Activated T-helper 1 cell treated with anti-CD3 and anti-CD28 coated beads, Interleukin-2, amount 50 U/mL, for 16 hours (primary cell): ENCODE measurements at places on chromosomes 5 and 9.

GRCh38 chr5:54900984-54901725 is 84.2 kb downstream of the ESM1 start:
- no peak for DNase-seq

GRCh38 chr5:132491368-132492364 is 1.1 kb upstream of the IRF1 start:
- no peak for DNase-seq

DNA sequence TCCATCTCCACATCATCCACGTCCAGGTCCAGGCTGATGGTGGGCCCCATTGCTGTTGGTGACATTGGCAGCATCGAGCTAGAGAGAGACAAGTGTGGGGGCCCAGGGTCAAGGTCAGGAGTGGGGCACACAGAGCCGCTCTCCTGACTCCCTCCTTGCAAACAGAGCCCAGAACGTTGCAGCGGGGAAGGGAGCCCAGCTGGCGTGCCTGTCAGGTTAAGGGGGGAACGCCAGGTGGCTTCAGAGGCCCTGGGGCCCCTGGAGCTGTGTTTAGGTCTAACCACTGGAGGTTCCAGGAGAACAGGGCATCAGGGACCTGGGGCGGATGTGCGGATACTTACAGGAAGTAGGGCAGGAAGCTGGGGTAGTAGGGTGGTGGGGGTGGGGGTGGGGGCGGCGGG is 7.5 kb downstream of the RNF44 start:
- no peak for DNase-seq

- DNase-seq = no peak
Measured at GRCh38 chr9:97524424-97524823, 23.0 kb downstream of the TMOD1 start.

- no peak for DNase-seq
Measured at GRCh38 chr5:89396278-89396954, 513.4 kb upstream of the MEF2C start.

DNA sequence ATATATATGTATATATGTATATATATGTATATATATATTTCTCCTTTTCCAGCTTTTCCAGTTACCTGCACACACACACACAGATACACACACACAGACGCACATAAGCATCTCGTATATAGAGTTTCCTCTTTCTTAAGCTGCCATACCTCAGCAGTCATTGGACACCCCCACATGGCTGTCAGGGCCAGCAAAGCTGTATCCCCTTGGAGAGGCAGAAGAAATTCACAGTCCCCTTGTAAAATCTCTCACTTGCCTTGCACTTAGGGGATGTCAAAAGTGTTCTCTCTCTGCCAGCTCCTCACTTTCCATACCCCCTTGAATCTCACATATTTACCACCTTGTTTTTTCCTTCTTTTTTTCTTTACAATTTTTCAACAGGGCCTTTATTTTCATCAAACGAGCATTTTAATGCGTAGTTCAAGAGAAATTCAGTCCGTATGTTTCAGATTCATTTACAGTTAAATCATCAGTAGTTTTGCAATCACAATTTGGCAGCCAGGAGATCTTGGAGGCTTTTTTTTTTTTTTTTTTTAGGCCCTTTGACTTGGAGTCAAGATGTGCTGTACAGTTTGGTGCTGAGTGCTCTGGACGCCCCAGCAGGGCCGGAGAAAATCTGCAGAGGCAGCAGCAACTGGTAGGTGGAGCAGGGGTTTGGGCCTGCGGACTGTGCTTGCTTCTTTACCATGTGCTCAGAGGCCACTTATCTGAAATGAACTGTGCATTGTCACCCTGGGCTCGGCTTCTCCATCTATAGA is 244.9 kb upstream of the KLF4 start:
- no peak for DNase-seq

GRCh38 chr5:57171816-57172465 is 1.9 kb upstream of the GPBP1 start:
- DNase-seq = peak; percentile 3

- no peak for DNase-seq
Measured at GRCh38 chr9:138061631-138062030, 184.0 kb downstream of the CACNA1B start.

DNA sequence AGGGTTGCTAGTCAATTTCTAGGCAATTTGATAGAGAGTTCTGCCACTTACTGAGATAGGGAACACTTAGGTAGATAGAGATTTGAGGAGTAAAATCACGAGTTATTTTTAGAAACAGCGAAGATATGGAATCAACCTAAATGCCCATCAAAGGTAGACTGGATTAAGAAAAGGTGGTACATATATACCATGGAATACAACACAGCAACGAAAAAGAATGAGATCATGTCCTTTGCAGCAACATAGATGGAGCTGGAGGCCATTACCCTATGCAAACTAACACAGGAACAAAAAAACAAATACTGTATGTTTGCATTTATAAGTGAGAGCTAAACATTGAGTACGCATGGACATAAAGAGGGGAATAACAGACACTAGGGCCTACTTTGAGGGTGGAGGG is 9.7 kb downstream of the ELL2 start:
- no peak for DNase-seq

DNA sequence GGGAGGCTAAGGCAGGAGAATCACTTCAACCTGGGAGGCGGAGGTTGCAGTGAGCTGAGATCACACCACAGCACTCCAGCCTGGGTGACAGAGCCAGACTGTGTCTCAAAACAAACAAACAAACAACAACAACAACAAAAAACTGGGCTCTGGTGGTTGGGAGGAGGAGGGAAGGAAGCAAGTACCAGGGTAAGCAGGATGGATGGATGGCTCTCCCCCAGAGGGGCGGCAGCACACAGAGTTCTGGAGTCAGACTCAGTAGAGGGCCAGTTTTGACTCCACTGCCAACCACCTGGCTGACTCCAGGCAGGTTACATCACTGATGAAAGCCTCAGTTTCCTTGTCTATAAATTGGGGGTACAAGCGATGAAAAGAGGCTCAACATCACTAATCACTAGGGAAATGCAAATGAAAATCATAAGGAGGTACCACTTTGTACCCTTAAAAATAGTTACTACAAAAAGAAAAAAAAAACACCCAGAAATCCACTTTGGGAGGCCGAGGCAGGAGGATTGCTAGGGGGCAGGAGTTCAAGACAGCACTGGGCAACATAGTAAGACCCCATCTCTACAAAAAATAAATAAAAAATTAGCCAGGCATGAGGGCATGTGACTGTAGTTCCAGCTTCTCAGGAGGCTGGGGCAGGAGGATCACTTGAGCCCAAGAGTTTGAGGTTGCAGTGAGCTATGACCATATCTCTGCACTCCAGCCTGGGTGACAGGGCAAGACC is 3.2 kb downstream of the SLC22A4 start:
- DNase-seq = no peak

- DNase-seq = no peak
Measured at GRCh38 chr5:91438871-91439270, 55.8 kb upstream of the ARRDC3 start.

DNA sequence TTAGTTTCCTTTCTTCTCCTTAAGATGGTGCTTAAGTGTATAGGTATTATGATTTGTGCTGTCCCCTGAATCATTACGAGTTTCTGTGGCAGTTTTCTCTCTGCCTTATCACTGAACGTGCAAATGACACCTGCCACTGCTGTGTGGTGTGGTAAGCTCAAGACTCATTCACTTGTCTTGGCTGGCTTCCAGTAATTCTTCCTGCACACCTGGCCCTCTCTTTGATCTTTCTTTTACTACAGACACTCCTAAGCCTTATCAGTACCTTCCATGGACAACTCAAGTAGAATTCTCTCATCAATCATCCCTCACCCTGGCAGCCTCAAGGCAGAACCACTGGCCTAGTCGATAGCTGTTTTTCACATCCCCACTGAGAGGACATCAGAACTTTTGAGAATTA is 82.6 kb upstream of the ADAMTS19 start:
- DNase-seq = no peak

DNA sequence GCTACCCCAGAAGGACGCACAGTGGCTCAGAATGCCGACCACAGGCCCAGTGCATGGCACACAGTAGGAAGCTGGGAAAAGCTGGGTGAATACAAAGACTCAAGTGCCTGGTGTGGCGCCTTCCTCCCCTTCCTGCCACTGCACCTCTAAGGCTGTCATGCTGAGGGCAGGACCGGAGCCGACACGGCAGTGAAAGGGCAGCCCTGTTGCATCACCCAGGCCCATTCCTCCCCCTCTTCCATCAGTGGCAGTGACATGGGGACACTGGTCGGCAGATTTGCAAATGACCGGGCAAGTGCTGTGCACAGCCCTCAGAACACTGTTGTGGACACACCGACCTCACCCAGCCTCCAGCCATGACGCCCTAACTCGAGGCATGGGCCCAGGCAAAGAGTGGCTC is 84.0 kb downstream of the STK10 start:
- no peak for DNase-seq

DNA sequence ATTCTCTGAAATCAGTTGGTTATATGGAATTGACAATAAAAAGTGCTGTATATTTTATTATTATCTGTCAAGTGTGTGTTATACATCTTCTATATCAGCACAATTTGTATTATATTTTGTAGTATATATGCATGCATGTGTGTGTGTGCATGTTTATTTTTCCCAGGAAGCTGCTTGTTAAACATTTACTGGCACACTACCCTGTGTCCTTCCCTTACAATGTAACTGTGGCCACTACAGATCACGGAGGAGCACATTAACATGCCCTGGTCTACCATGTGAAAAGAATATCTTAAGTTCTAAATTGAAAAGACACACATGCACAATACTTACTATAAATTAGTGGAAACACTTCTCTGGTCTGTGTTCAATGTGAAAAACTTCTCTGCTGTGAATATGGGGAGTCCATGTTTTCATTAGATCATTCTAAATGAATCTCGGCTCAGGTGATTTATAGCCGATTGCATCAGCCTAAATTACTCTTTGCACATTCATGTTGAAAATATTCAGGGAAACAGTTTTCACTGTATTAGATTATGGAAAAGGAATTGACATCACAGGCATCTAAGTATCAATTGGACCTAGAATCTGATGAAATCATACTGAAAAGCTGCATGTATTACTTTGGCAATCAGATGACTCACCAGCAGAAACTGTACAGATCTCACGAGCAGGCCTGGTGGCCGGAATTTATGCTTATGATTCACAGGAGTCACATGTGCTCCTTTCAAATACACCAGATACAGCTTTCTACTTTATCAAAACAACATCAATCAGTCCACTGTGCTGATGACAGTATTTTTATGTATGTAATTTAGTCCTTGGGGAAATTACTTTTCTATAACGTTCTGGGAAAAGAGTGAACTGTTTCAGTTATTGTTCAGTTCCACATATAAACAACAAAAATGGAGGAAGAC is 39.4 kb downstream of the LURAP1L start:
- no peak for DNase-seq

DNA sequence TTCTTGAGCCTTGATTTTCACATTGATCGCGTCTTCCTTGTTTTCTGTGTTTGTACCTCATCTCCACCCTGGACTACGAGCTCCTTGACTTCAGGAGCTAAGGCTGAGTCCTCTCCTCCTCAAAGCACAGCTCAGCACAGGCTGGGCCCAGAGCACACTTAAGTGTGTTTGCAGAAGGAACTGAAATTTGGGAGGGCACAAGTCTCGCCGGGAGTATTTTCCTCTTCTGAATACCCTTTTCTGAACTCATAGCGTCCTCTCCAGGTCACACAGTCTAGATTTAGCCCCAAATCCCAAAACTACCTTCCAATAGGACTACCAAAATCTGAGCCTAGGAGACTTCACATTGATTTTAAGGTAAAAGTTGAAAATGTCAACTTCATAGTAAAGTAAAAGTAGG is 41.6 kb downstream of the TSTD2 start:
- DNase-seq = no peak

DNA sequence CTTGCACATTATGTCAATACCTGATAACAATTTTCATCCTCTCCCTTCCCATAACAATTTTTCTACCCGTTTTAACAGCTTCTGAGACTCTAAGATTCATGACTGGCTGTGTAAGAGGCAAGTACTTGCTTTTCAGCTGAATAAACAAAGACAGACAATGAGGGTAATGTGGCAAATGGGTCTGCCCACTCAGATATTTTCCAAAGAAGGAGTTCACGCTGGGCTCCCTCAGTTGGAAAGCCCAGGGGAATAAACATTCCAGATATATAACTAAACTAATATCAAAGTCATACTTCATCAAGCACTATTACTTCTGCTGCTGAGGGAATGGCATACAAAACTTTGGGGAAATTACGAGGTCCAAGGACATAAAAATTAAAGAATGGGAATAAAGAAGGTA is 24.4 kb downstream of the MEGF9 start:
- DNase-seq = no peak

DNA sequence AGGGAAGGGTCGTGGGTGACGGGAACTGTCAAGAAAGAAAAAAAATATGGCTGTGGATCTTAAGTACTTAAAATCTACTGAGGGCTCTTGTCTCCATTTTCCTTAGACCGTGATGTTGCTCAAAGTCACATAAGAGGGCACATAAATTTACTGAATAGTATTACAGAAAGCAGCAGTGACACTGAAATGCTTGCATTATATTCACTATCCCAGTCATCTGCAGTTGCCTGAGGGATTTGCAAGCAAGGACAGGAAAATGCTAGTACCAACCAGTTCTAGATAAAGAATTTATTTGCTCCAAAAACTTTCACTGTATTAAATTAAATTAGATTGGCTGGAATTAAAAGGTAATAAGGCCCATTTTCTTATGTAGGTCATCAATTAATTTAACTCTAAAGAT is 106.5 kb upstream of the CCDC152 start:
- no peak for DNase-seq
